Activated T-helper 17 cell treated with anti-CD3 and anti-CD28 coated beads, Interleukin-2, amount 50 U/mL, for 72 hours (primary cell): ENCODE measurements at places on chromosomes 3 and 15. TPM values are rescaled to one million over a fixed set of nuclear protein-coding genes. Genes with fewer than 3 reads are reported as not detected.

The CFAP100 gene
- total RNA-seq = not detected

The ZPLD1 gene
- total RNA-seq = not detected

The ZSCAN2 gene
- total RNA-seq = 14.1 TPM

The COMMD4 gene
- total RNA-seq = 69.9 TPM

The ASB14 gene
- total RNA-seq = not detected

The EFCAB12 gene
- total RNA-seq = 1.7 TPM

The CPNE4 gene
- not detected for total RNA-seq

The CCR9 gene
- 0.19 TPM for total RNA-seq

The SEC22A gene
- 20.1 TPM for total RNA-seq

The STARD9 gene
- total RNA-seq = 10.9 TPM

The HTR3E gene
- total RNA-seq = not detected

- H3K4me1 ChIP-seq = no peaks in the 10 kb centered on the region
- no peak for ATAC-seq
- no peak overlapping the region for H3K27ac ChIP-seq
- H3K4me3 ChIP-seq = no peak overlapping the region
Measured at GRCh38 chr15:29132735-29133181, 136.9 kb downstream of the NSMCE3 start.

DNA sequence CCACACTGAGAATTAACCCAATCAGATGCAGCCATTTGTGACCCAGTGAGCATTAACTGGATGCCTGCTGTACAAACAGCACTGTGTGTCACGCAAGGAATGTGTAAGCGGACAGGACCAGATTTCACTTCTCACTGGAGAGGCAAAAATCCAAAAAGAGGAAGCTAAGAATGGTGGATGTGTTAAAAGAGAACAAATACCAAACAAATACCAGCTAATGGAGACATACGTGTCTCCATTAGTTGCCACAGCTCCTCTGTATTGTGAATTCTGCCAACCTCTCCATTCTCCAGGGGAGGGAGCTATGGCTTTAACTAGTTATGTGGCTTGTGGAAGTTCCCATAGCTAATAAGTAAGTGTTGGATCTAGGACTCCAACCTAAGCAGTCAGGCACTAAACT, 2.6 kb downstream of the LTF start:
- peaks cover 52% of the 10 kb centered on the region for H3K27me3 ChIP-seq
- H3K27ac ChIP-seq = no peak overlapping the region
- ATAC-seq = no peak

DNA sequence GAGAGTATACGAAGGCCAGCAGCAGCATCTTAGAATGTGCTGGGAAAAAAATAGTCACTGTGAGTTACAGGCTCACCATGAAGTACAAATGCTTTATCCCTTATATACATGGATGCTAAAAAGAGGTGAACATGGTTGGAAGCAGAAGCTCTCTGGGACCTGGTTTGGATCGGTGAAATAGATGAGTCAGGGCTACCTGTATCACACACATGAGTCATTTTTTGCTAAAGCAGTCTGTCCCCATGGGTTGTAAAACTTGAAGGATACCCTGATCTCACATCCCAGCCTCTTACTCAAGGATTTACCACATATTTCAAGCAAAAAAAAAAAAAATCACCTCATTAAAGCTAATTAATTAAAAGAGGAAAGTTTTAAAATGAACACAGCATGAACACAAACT, 6.9 kb upstream of the SERPINI2 start:
- H3K4me3 ChIP-seq = no peak overlapping the region
- no peak overlapping the region for H3K27ac ChIP-seq
- no peaks in the 10 kb centered on the region for H3K27me3 ChIP-seq

DNA sequence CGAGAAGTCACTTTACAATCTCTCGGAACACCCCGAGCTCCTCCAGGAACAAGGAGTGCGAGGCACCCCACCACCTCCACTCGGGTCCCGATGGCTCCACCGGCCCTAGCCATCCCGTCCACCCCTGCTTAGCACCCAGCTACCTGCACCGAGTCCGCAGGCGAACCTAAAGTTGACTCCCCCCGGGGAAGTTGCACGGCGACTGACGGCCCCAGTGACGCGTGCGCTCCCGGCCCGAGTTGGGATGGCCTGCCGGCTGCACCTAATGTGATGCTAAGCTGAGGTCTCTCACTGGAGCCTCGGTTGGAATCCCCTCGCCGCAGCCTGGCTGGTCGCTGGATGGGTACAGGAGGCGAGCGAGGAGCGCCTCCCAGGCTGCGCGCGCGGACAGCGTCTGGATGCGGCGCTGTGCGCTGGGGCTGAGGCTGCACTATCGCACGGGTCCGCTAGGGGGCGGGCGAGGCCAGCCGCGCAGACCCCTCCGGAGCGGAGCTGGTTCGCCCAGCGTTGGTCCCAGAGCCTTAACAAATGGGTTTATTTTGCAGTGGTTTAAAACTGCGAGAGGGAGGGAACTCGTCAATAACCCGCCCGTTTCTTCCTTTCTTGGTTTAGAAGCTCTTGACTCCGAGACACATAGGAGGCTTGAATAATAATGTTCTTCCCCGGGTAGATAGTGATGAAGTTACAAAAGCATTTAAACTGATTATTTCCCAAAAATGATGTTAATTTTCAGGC, at the start of gene OXTR:
OXTR (minus strand) TSS at position 526 of the 735 bp plus-strand sequence. CDS start 1,426 bp downstream, outside the sequence.
- H3K4me1 ChIP-seq = peaks cover 6% of the 10 kb centered on the region
- peak within 1 kb of the TSS; percentile 35 for H3K4me3 ChIP-seq
- no peak within 1 kb of the TSS for H3K27ac ChIP-seq
- H3K27me3 ChIP-seq = peaks cover 35% of the 10 kb centered on the region
- peak; percentile 84 for ATAC-seq

GRCh38 chr3:138942861-138943623, 3.9 kb downstream of the FOXL2 start:
- no peak overlapping the region for H3K4me3 ChIP-seq
- H3K36me3 ChIP-seq = peaks cover 7% of the 10 kb centered on the region
- H3K27me3 ChIP-seq = peaks cover 67% of the 10 kb centered on the region
- H3K27ac ChIP-seq = no peak overlapping the region

- no peaks in the 10 kb centered on the region for H3K4me1 ChIP-seq
- no peak overlapping the region for H3K27ac ChIP-seq
- no peaks in the 10 kb centered on the region for H3K36me3 ChIP-seq
- no peaks in the 10 kb centered on the region for H3K27me3 ChIP-seq
Measured at GRCh38 chr3:126152901-126153694, 27.3 kb downstream of the ALDH1L1 start.

GRCh38 chr3:4461468-4462090, 5.5 kb downstream of the SUMF1 start:
- H3K27me3 ChIP-seq = no peaks in the 10 kb centered on the region
- peaks cover 6% of the 10 kb centered on the region for H3K4me1 ChIP-seq

GRCh38 chr15:95944661-95945255, 385.7 kb upstream of the NR2F2 start:
- no peak for ATAC-seq
- no peaks in the 10 kb centered on the region for H3K4me1 ChIP-seq
- no peak overlapping the region for H3K4me3 ChIP-seq
- no peak overlapping the region for H3K27ac ChIP-seq
- H3K27me3 ChIP-seq = no peaks in the 10 kb centered on the region

- no peak overlapping the region for H3K27ac ChIP-seq
- no peak overlapping the region for H3K4me3 ChIP-seq
- ATAC-seq = no peak
Measured at GRCh38 chr3:155423526-155424322, 130.2 kb upstream of the STRIT1 start.

DNA sequence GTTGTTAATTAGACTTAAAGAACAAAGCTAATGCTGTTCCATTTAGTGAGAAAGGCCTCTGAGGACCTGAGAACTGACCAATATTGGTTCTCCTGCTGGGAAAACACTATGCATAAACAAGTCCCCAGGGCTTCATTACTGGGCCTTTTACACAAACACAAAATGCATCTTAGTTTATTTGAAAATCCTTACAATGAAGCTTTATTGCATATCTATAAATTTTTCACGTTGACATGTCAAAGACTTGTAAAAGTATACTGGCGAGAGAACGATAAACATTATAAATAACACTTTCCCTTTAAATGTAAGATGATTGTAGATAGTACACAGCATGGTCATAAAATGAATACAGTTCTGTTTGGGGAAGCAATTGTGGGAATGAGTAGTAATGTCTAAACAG, 151.7 kb downstream of the ROBO2 start:
- H3K27me3 ChIP-seq = no peaks in the 10 kb centered on the region
- no peak for ATAC-seq
- H3K4me1 ChIP-seq = no peaks in the 10 kb centered on the region
- H3K36me3 ChIP-seq = no peaks in the 10 kb centered on the region
- H3K27ac ChIP-seq = no peak overlapping the region

DNA sequence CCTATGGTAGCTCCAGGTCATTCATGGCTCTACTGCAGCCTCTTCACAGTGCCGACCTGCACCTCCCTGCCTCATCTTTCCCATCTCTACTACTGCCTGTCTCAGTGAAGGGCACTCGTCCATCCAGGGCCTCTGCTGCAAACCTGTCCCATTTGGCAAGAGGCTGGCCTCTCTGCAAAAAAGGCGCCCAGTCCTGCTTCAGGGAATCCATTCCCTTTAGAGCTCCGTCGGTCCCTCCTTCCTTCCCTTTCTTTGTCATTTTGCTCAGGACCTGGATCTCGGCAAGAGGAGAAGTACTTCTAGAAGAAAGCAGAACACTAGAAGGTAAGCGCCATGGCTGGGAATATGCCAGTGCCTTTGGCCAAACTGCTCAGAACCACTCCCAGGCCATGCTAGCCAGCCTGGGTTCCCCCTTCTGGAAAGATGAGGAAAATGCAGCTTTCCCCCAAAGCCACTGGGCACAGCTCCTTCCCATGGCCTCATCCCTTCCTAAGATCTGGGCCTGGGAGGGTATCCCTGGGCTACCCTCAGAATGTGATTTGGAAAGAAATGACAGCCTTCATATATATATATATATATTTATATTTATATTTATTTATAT, 6.4 kb upstream of the ISL2 start:
- ATAC-seq = no peak
- no peak overlapping the region for H3K4me3 ChIP-seq
- H3K36me3 ChIP-seq = no peaks in the 10 kb centered on the region
- H3K27ac ChIP-seq = no peak overlapping the region

DNA sequence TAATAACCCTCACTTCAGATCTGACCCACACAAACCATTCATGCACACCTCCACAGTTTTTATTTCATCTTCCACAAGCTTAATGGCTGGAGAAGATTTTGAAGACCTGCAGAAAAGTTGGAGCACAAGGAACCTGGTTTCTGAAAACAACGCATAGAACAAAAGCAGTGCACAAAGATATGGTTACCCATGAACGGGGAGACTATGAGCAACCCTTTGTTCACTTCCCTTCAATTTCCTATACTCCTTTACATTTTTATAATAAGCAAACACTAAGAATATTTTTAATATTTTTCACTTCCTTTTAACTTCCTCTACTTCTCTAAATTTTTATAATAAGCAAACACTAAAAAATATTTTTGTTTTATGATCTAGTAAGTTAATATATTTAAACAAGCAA, 103.5 kb upstream of the UBE2E2 start:
- no peak overlapping the region for H3K4me3 ChIP-seq
- H3K36me3 ChIP-seq = no peaks in the 10 kb centered on the region
- no peak for ATAC-seq
- H3K27me3 ChIP-seq = no peaks in the 10 kb centered on the region
- H3K4me1 ChIP-seq = no peaks in the 10 kb centered on the region

GRCh38 chr15:22936577-22937472, 43.3 kb downstream of the CYFIP1 start:
- no peaks in the 10 kb centered on the region for H3K27me3 ChIP-seq
- no peak overlapping the region for H3K27ac ChIP-seq
- no peak for ATAC-seq
- no peaks in the 10 kb centered on the region for H3K4me1 ChIP-seq

DNA sequence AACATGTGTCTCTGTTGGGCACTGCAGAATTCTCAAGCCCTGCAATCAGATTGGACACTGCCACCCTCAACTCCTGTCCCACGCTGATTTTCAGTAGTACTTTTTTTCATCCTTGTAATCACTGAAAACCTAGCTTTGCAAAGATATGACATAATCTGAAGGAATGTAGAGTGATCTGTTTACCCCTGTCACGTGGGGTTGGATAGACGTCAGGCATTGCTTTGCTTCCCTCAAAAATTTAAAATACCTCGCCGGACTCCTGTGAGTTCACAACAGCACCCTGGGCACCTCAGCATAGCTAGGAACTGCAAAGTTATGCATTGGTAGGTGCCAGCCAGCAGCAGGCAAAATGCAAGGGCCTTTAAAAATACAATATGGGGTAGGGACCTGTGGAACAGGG, 71.1 kb upstream of the OXTR start:
- H3K27me3 ChIP-seq = no peaks in the 10 kb centered on the region
- H3K27ac ChIP-seq = no peak overlapping the region
- H3K36me3 ChIP-seq = no peaks in the 10 kb centered on the region
- no peaks in the 10 kb centered on the region for H3K4me1 ChIP-seq
- ATAC-seq = no peak

DNA sequence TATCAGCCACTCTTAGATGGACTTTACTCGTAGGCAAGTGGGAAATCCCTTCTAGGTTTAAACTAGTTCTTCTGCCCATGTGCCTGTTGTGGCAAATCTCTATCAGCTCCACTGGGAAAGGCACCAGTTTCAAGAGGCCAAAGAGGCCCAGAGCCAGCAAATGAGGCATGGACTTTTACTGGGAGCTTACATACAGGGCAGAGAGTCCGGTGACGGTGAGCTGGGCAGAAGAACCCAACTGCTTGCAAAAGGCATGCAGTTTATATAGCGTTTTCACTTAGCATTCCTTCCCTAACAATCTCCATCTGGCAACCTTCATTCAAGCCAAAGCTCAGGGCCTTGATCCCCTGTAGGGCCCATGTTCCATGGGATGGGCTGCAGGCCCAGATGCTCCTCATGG, 93.0 kb upstream of the C3orf80 start:
- no peaks in the 10 kb centered on the region for H3K36me3 ChIP-seq
- no peak for ATAC-seq
- H3K4me3 ChIP-seq = no peak overlapping the region
- peaks cover 15% of the 10 kb centered on the region for H3K27me3 ChIP-seq
- H3K27ac ChIP-seq = no peak overlapping the region
- peaks cover 7% of the 10 kb centered on the region for H3K4me1 ChIP-seq

- no peaks in the 10 kb centered on the region for H3K36me3 ChIP-seq
- H3K4me3 ChIP-seq = no peak overlapping the region
- no peak overlapping the region for H3K27ac ChIP-seq
- H3K27me3 ChIP-seq = peaks cover 6% of the 10 kb centered on the region
- no peak for ATAC-seq
- H3K4me1 ChIP-seq = no peaks in the 10 kb centered on the region
Measured at GRCh38 chr3:155629556-155629955, 115.3 kb downstream of the PLCH1 start.

- H3K4me1 ChIP-seq = no peaks in the 10 kb centered on the region
- peaks cover 3% of the 10 kb centered on the region for H3K27me3 ChIP-seq
- peaks cover 23% of the 10 kb centered on the region for H3K36me3 ChIP-seq
- H3K4me3 ChIP-seq = peak overlapping the region; percentile 90
Measured at GRCh38 chr3:143970773-143971358, 757 bp upstream of the DIPK2A start.

DNA sequence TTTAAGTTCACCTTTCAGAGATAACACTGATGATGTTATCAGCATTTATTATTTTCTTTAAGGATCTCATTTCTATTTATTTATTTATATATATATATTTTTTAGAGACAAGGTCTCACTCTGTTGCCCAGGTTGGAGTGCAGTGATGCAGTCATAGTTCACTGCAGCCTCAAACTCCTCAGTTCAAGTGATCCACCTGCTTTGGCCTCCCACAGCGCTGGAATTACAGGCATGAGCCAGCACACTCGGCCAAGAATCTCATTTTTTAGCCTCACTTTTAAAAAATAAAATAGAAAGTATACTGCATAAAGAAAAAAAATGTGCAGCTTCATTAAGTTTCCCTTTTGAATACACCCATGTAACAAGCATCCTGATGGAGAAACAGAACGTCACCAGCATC, 35.6 kb downstream of the PLA2G4D start:
- no peak overlapping the region for H3K4me3 ChIP-seq
- peaks cover 5% of the 10 kb centered on the region for H3K4me1 ChIP-seq
- H3K27ac ChIP-seq = no peak overlapping the region
- H3K27me3 ChIP-seq = peaks cover 27% of the 10 kb centered on the region
- no peaks in the 10 kb centered on the region for H3K36me3 ChIP-seq
